RCC 7860 (cell line): ENCODE measurements at places on chromosomes 13 and 19.

- DNase-seq = no peak
These were observed 17.3 kb downstream of the DIAPH3 start for GRCh38 chr13:60146471-60146870.

DNA sequence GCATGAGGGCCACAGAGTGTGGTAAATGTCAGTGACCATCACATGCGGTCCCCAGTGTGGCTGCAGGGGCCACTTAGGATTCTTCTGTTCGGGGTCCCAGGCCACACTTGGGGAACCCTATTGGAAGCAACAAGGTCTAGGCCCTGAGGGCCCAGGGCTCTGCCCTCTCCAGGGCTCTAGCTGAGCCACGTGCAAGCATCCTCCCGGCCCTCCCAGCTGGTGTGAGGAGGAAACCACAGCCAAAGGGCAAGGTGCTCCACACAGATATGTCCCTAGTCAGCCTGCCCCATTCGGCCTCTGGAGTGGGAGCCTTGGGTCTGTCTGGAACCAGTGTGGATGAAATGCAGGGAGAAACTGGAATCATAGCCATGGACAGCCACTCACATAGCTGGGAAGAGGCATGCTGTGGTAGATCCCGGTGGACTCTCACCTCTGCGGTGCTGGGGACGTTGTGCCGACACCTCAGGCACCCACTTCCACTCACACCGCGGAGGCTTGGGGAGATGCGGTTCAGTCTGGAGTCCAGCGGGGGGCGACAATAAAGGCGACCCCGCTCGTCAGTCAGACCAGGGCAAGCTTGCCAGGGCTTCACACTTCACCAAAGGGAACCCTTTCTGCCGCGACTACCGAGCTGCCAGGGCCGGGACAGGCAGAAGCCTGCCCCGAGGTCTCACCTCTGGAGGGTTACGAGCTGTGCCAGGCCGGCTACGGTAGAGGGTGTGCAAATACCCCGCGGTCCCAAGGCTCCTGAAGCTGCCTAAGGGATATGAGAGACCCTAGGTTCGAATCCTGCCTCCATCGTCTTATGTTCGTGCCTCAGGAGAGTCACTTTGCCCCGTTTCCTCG is 4.3 kb upstream of the ZNF497 start:
- DNase-seq = no peak

GRCh38 chr13:24684600-24684998 is 4.4 kb downstream of the ATP12A start:
- no peak for DNase-seq

DNA sequence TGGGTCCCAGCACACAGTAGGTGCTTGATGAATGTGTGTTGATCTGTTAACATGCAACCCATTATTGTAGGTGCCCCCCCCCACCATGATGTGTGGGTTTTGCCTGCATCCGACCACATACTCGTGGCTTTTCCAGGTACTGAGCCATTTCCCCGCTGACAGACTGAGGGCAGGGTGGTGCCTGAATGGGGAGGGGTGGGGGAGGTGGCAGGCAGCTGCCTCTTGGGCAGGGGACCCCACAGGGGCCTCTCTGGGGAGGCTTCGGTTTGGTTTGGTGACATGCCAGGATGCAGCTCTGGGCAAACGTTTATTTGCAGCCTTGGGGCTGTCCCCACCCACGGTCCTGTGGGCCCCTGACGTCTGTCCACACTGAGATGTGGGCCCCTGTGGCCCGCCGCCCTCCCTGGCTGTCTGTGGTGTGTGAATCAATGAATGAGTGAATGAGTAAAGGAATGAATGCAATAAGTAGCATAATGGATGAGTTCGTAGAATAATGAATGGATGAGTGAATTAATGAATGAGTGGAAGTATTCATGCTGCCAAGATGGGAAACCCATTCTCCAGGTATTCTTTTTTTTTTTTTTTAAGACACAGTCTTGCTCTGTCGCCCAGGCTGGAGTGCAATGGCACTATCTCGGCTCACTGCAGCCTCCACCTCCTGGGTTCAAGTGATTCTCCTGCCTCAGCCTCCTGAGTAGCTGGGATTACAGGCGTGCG is 9.0 kb upstream of the JUND start:
- no peak for DNase-seq

DNA sequence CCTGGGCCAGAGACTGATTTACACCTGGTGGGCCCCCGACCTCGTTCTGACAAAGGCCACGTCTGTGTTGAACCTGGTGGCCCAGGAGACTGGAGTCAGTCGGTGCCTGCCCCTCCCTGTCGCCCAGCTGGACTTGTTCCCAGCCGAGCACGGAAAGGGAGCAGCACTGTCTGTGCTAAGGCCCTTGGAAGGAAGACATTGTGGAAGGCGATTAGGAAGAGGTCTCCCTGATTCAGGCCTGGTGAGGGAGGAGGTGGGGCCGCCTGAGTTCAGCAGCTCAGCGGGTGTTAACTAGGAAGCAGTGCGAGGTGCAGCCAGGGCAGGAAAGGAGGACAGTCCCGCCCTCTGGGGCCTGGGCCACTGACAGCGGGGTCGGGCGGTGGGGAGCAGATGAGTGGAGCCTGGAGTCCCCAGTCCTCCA is 64.7 kb downstream of the GPR12 start:
- DNase-seq = no peak

DNA sequence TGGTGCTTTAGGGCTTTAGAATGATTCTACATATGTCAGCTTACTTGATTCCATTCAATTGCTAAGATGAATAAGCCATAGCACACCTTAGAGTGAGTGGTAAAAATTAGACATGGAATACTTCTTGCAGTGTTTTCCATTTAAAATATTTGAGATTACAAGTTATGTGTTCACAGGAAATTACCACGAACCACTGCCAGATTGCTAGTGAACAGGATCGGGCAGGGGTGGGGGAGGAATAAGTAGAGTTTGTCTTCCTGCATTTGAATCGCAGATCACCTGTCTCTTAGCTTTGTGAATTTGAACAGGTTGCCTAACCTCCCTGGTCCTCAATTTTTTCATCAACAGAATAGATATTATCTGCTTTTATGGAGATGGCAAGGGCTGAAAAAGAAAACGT is 124.6 kb downstream of the GGACT start:
- DNase-seq = no peak

- no peak for DNase-seq
These were observed 11.6 kb downstream of the REXO1 start for GRCh38 chr19:1836458-1837221.

- no peak for DNase-seq
These were observed 85.5 kb downstream of the STOML3 start for GRCh38 chr13:38905081-38905480.

DNA sequence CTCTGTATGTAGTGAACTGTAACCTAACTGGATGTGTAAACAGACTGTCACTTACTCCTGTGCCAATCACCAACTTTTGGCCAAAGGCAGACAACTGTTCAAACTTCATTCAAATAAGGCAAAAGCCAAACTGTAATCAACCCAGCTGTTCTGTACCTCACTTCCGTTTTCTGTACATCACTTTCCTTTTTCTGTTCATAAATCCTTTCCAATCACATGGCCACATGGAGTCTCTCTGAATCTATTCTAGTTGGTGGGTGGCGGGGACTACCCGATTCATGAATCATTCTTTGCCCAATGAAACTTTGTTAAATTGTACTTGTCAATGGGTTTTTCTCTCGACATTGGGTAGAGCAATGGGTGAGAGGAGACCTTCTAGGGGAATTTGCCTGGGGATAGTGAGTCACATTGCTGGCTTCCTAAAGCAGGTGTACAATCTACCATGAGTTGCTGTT is 178.3 kb upstream of the RFC3 start:
- no peak for DNase-seq

- DNase-seq = no peak
These were observed 274.6 kb downstream of the ZNF536 start for GRCh38 chr19:30646806-30647205.

DNA sequence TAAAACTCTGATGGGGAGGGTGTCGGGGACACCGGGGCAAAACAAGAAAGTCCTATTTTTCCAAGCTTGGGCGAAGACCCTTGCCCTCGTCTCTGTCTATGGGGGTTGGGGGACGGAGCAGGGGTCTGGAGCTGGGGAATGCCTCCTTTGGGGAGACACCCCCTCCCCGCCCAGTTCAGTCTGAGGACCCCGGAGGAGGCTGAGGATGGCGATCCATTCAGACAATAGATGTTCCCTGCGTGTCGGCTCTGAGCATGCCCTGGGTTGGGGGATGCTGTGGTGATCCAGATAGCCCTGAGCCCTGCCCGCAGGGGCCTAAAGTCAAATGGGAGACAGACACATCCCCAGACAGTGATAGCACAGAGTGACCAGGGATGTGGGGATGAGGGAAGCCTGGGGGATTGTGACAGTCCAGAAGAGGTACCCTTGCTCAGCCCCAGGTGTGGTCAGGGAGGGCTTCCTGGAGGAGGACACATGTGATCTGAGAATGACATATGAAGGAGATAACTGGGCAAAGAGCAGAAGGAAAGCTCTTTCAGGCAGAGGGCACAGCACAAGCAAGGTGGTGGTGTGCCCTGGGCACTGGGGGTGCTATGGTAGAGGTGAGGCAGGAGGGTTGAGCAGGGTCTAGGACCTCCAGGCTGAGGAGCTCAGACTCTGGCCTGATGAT is 9.1 kb downstream of the LRFN3 start:
- no peak for DNase-seq

GRCh38 chr13:29479716-29480492 is 115.6 kb downstream of the SLC7A1 start:
- no peak for DNase-seq

DNA sequence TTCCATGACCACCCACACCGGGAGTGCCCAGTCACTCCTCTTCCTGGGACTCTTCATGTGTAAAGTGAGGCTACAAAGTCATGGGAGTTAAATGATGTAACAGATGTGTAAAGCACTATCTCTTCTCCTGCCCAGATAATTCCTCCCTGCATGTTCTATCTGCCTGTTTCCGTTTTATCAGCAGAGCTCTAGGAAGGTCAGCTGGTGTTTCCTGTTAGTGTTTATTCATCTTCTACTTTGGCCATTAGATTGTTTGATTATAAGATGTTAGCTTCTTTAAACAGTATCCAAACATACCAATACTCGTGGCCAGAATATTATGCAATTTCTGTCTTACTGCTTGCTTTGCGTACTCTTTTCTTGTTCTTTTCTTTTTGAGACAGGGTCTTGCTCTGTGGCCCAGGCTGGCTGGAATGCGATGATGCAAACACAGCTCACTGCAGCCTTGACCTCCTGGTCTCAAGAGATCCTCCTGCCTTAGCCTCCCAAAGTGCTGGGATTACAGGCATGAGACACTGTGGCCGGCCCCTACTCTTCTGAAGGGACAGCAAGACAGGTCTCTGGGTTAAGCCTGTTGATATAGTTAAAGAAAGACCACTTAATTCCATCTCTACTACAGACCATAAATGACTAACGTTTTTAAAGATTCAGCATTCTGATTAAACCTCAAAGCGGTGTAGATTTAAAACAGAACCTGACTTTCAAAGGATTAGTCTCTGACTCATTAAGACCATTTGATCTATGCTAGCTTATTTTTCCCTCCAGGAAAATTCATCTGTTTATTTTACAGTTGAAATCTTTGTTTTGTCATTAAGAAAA is 97.4 kb upstream of the AKAP11 start:
- DNase-seq = no peak

GRCh38 chr19:44574186-44574950 is 39.0 kb upstream of the IGSF23 start:
- DNase-seq = no peak

- DNase-seq = no peak
These were observed 889 bp downstream of the UBL5 start for GRCh38 chr19:9828551-9829063.

DNA sequence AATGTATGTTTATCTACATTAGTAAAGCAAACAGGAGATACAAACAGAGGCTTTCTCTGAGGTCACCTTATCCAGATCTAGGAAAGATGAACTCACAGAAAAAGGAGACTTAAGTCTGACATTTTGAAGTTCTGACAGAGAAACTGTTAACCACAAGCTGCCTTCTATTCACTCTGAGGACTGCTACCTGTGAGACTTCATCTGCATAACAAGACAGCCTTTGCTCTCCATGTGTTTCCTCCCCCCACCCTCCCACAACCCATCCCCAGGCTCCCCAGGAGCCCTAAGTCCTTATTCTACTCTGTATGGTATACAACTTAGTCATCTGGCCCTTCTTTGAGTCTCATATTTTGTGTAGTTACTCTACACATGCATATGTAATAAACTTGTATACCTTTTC is 699.0 kb downstream of the FGF9 start:
- DNase-seq = no peak

DNA sequence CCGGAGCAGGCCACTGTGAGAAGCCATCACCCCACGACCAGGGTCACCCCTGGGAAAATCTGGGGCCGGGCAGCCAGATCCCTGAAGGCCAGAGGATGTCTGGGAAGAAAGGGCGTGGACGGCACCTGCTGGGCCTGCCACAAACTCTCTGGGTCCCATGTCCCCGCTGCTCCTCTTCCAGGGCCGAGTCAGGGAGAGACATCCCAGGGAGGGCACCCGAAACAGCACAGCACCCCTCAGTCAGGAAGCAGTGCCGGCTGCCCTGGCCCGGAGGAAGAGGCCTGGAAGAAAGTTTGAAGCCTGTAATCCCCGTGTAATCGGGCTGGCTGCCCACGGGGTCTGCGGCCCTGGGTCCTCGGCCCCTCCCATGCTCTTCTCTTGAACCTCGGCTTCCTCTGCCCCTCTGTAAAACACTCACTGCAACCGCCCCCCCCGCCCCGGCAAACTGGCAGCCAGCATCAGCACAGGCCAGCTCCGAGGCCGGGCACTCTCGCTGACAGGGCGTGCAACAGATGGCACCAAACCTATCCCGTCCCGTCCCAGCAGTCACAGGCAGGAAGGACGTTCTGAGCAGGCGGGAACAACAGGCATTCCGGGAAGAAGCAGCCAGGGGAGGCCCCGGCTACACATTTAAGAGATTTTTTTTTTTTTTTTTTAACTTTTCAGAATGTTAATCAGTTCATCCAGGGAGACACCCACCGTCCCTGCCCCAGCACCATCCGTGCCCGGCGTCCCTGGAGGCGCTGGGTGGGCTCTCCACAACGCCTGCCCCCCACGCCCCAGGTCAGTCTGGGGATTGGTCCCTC is 1.5 kb downstream of the SBNO2 start:
- peak; percentile 73 for DNase-seq

GRCh38 chr19:48614436-48615230 is at the start of gene FAM83E:
Gene FAM83E (minus strand): TSS chr19:48615076. CDS start chr19:48613372, 1,704 bp downstream.
- DNase-seq = no peak

DNA sequence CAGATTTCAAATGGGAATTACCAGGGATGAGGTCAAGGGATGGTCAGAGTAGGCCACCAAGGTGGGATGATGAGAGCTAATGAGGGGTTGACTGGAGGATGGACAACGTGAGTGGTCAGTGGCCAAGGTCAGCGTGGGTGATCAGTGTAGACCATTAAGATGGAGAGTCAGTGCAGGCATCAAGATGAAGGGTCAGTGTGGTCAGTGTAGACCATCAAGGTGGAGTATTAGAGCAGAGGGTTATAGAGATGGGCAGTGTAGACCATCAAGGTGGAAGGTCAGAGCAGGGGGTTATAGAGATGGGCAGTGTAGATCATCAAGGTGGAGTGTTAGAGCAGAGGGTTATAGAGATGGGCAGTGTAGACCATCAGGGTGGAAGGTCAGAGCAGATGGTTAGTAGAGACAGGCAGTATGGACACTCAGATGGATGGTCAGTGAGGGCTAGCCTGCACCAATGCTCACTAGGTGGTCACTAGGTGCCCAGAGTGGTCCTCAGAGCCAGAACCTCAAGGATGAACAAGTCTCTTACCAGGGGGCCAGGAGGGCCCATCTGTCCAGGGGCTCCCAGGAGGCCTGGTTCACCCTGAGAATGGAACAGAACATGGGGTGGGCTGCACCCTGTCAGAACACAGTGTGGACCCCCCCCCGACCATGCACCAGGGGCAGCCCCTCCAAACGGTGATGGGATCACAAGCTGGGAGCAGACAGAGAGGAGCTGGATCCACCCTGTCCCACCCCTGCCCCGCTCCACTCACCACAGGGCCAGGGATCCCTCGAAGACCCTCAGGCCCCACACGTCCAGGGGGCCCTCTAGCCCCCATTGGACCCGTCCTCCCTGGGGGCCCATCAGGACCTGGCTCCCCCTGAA is 32.7 kb upstream of the OLFM2 start:
- no peak for DNase-seq
